ENCODE measurements at places on chromosomes 2 and 18.

- no peak for DNase-seq
Measured at GRCh38 chr2:54599326-54599710, 124.1 kb upstream of the EML6 start.

- no peak for DNase-seq
Measured at GRCh38 chr2:120485096-120485495, 139.2 kb downstream of the INHBB start.

GRCh38 chr2:152247337-152247695 lies 71.8 kb upstream of the STAM2 start:
- DNase-seq = no peak

- no peak for DNase-seq
Measured at GRCh38 chr2:128447538-128447995, 128.9 kb upstream of the HS6ST1 start.

- no peak for DNase-seq
Measured at GRCh38 chr2:69811591-69811990, 17.9 kb upstream of the GMCL1 start.

DNA sequence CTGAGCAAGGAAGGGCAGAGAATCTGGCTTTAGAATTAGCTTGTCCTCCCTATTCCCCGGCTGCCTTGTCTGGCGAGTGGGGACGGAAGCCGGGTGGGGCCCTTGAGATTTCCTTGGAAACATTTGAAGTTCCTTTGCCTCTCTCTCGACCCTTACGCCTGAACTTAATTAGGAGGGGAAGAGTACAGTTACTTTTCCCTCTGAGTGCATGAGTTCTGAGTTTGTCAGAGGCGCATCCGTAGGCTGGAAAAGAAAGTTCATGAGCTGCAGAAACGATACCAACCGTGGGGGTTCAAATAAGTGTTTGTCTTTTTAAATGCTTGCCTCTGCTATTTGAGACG lies 468 bp downstream of the PIKFYVE start:
- DNase-seq = no peak

GRCh38 chr2:223923976-223924375 lies 21.2 kb downstream of the WDFY1 start:
- DNase-seq = no peak

- DNase-seq = no peak
Measured at GRCh38 chr2:9057939-9058761, 54.7 kb upstream of the MBOAT2 start.

DNA sequence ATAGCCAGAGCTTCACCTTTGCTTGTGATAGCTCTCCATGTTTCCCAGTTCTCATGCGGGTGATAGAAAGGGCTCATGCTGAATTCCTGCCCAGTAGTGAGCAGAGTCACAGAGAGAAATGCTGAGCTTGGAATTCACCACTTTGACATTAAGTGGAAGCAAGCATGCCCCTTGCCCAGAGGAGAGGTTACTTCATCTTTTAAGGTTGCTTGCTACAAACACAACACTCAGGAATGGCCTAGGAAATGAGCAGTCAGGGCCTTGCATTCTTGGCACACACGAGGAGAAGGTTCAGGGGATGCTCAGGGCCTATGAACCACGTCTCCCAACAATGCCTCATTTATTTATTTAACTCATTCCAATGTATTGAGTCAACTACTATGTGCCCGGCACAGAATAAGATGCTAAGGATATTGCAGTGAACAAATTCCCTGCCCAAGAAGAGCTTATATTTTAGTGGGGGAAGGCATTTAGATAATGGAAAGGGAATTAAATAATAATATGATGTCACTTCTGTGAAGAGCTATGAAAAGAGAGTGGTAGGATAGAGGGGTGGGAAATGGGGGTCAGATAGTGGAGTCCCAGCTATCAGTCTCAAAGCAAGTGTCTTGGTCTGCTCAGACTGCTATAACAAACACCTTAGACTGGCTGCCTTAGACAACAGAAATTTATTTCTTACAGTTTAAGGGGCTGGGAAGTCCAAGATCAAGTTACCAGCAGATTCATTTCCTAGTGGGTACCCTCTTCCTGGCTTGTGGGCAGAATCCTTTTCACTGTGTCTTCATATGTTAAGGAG lies 42.1 kb downstream of the DDX18 start:
- DNase-seq = no peak

GRCh38 chr2:129469389-129469788 lies 510.1 kb upstream of the RAB6C start:
- no peak for DNase-seq

DNA sequence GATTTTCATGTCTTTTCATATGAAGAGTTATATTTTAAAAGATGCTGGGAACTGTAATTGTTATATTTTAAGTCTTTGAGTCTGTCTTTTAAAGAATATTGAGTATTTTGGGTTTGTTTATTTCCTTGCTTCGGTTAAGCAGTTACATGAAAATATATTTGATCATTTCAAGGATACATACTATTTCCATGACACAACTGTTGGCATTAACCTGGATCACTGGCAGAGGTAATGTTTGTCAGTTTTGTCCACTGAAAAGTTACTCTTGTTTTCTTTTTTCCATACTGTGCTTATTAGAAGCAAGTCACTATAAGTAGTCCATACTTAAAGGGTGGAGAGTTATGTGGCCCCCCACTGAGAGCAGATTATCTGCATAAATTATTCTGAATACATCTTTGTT lies 1142.0 kb upstream of the TMEFF2 start:
- DNase-seq = no peak

- no peak for DNase-seq
Measured at GRCh38 chr18:76345901-76346300, 149.1 kb downstream of the ZNF516 start.

GRCh38 chr18:46832849-46833248 lies 76.0 kb upstream of the ST8SIA5 start:
- DNase-seq = no peak

DNA sequence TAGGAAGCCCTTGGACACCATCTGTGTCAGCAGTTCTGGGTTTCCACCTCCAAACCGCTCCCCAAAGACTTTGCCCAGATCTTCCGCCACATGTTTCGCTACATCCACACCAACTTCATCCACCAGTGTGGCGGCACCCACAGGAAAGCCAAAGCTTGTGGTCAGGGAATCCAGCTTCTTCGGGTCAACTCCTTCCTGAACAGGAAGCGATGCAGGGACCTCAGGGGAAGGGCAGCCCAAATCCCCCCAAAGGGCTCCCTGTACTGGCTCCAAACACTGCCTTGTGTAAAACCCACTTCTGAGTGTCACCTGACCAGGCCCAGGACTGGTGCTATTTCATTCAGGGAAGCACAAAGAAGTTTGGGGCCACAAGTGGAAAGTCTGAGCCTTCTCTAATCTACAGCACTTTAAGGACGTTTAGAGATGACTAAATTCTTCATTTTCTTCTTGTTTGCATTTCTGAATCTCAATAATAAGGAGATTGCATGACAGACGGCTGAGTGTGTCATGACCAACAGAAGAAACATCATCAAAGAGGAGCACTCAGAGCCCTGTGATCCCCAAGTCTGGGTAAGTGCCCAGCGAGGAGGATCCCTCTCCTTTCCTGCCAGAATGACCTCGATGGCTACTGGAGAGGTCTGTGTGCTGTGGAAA lies 20.8 kb downstream of the GAREM2 start:
- no peak for DNase-seq

DNA sequence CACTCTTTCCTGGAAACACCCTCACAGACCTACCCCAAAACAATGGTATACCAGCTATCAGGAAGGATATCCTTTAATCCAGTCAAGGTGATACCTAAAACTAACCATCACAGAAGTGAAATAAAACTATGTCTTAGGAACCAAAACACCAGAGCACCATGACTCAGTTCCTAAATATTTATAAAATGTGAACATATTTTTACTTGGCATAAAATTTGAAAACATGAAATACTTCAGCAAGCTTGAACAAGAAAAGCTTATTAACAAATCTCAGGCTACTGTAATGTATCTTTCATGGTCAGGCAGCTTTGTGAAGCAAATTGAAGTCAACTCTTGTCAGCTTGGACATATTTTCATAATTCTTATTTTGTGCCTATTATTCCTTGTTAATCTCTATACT lies 440.8 kb upstream of the CDH20 start:
- DNase-seq = no peak

- no peak for DNase-seq
Measured at GRCh38 chr18:37499044-37499443, 66.6 kb downstream of the CELF4 start.

- DNase-seq = no peak
Measured at GRCh38 chr2:152462779-152463178, 127.8 kb downstream of the FMNL2 start.

- DNase-seq = no peak
Measured at GRCh38 chr18:62033207-62033606, 140.4 kb upstream of the RNF152 start.

- no peak for DNase-seq
Measured at GRCh38 chr2:190507135-190507534, 27.4 kb downstream of the NEMP2 start.

GRCh38 chr2:105092797-105093196 lies 54.9 kb downstream of the MRPS9 start:
- no peak for DNase-seq

Measured in activated naive CD4-positive, alpha-beta T cell treated with anti-CD3 and anti-CD28 coated beads, Interleukin-2, amount 50 U/mL, for 16 hours (primary cell).